ENCODE measurements at places on chromosomes 7 and 10.

GRCh38 chr10:19048489-19048888, at the start of gene MALRD1:
MALRD1 (plus strand) TSS chr10:19048801; CDS start chr10:19048939, 138 bp downstream.
- no peak for DNase-seq

DNA sequence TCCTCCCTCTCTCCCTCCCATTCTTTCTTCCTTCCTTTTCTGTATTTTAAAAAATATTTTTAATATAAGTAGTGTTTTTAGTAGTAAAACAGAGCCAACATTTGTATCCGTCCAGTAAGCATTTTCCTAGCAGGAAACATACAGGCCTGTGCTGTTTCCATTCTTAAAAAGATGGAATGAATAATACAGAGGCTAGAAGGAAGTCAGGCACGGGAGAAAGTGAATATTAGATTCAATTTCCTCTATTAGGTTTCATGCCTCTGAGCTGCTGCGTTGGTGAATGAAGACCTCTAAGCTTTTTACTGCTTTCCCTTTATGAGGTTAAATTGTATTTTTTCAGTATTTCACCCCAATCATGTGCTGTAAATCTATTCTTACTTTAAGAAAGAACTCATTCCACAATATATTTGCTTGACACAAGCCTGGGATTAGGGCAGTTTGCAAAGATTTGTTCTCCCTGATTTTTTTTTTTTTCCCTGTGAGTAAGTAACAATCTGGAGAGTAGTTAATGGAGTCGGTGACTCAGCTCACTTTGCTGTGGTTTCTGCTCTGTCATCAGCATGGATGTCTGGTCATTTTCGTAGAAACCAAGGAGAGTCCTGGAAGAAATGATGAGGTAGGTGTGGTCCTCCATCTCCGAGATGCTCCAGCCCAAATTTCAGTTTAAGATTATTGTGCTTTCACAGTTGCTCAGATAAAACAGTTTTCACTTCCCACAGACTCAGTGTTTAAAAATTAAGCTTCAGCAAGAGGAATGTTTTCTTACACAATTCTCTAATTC, 76.1 kb upstream of the PITRM1 start:
- DNase-seq: peak; percentile 54

DNA sequence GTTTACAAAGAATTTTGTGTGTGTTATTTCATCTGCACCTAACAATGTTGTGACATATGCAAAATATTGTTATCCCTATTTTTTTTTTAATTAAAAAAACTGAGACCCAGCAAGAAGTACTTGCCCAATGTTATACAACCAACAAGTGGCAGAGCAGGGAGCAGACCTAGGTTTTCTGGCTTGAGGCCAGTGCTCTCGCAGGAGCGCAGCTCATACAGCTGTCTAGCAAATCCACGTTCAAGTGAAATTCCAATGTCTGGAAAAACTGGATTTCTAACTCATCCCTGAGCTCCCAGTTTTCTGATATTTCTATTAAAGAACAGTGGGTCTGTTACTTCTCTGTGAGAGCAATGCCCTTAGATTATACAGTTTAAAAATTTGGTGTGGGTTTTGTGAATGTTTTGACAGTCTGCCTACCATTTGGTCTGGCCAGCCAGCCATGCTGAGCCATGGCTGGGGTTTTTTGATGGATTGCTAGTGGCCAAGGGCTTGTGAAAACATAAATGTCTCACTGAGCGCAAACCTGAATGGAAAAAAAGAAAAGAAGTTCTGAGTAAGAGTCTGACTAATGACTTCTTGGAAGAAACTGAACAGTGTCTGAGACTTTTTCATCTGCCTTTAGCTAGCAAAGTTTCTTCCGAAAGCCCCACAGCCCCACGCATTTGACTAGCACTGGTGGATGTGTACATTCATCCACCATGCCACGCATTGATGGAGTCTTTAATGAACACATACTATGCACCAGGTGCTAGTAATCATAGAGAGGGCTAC, 15.4 kb upstream of the PRF1 start:
- no peak for DNase-seq

- no peak for DNase-seq
Measured at GRCh38 chr10:114545071-114545470, 113.0 kb downstream of the ABLIM1 start.

GRCh38 chr10:73974309-73974946, 23.5 kb upstream of the VCL start:
- no peak for DNase-seq

DNA sequence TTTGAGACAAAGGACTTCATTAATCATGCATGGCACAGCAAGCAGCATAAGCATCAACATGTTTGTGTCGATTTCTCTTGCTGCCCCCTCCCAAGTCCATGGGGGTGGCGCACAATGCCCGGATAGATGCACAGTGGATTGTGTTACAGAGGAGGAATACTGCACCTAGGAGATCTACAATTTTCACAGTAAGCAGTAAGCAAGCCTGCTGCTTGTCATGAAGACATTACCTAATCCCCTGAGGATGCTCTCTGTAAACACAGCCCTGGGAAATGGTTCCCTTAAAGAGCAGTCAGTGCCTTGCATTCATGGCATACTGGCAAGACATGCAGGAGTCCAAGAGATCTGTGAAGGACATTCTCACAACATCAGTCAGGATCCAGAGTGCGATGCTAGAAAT, 137.7 kb downstream of the ETV1 start:
- no peak for DNase-seq

Data from urinary bladder (tissue), 4 donors.